T-helper 2 cell treated with Interferon-gamma antibody and Interleukin-4, amounts not matched to agents 100 ng/mL and 5 ng/mL, for 36 hours (primary cell): ENCODE measurements at places on chromosomes 6 and 20. TPM values are rescaled to one million over a fixed set of nuclear protein-coding genes. Genes with fewer than 3 reads are reported as not detected.

The OPN5 gene
- not detected in 2 replicates for total RNA-seq

The PTPRT gene
- total RNA-seq, result not detected in 2 replicates

The HTR1B gene
- not detected in 2 replicates for total RNA-seq

The VSX1 gene
- total RNA-seq, result not detected in 2 replicates

The TRAPPC3L gene
- total RNA-seq, result not detected in 2 replicates

The ADAT2 gene
- 21.5 and 21.8 TPM in 2 replicates for total RNA-seq

The CHRNA4 gene
- not detected in 2 replicates for total RNA-seq

The HLA-DQB1 gene
- total RNA-seq, result 7.0 and 10.0 TPM in 2 replicates

The C6orf141 gene
- total RNA-seq, result 0.39 and 0.55 TPM in 2 replicates

The PRSS35 gene
- not detected in 2 replicates for total RNA-seq

The PRDM13 gene
- not detected in 2 replicates for total RNA-seq

The ECT2L gene
- total RNA-seq, result not detected in 2 replicates

The TPX2 gene
- total RNA-seq, result 117 and 119 TPM in 2 replicates

The HLA-DMA gene
- total RNA-seq, result 32.7 and 35.6 TPM in 2 replicates

The WFDC12 gene
- not detected in 2 replicates for total RNA-seq

The HAO1 gene
- total RNA-seq, result not detected in 2 replicates

The CDSN gene
- not detected in 2 replicates for total RNA-seq

The FOXS1 gene
- not detected in 2 replicates for total RNA-seq

The PTK6 gene
- 1.1 and 1.2 TPM in 2 replicates for total RNA-seq

The BPIFB2 gene
- total RNA-seq, result not detected in 2 replicates

The DNAJC5 gene
- 50.4 and 53.8 TPM in 2 replicates for total RNA-seq

The HMGCLL1 gene
- not detected in 2 replicates for total RNA-seq

The FAM209B gene
- 0.86 and 1.5 TPM in 2 replicates for total RNA-seq

The MCM3 gene
- total RNA-seq, result 211 and 213 TPM in 2 replicates

The CGA gene
- not detected in 2 replicates for total RNA-seq

The TSBP1 gene
- not detected in 2 replicates for total RNA-seq

The MLIP gene
- total RNA-seq, result not detected in 2 replicates

The PHIP gene
- total RNA-seq, result 34.2 and 35.7 TPM in 2 replicates
